HFF-Myc (cell line): ENCODE measurements at places on chromosomes 6 and 20.

DNA sequence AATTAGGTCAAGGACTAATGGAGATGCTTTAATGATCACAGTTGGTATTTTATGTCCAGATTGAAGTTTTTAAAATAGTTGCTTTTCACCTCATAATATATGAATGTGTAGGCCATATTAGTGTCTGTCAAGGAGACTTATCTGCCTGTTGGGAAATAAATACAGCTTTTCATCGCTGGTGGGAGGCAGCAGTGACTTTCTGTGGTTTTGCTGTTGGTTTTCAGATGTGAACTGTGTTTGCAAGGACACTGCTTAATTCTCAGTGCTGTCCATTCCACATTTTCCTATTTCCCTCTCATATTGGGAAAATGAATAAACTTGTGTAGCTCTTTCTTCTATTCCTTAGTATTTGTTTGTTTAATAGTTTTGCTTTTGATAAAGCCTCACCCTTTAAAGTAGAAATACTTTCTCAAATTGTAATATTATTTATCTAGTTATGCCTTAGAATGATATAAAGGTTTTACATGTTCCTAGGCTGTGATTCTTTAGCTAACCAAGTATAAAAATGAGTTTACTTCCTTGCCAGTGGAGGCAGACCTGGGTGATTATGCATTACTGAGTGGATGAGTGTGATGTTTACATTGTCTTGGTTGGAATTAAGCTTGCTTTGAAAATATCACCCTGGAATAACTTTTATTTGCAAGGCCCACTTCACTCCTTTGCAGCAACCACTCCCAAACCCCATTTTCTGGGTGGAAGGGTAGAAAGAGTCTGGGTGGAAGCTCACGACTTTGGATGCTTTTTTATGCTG lies 3.3 kb downstream of the PLCB4 start:
- no peak for DNase-seq

DNA sequence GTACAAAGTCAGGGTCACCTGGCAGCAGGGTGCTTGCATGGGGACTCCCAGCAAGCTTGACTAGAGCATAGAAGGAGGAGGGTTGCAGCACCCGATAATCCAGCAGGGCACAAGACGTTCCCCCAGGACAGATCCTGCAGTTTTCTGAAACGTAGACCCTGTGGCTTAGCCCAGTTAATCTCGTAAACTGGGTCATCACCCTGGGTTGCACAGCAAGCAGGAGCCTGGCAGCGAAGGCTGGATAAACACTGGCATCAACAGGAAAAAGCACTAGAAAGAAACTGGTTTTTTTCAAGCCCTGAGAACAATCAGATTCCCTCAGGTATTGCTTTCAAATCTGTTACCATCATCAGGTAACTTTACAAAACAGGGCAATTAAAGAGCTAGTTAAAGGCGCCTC lies 92.6 kb downstream of the PDE7B start:
- DNase-seq: no peak

DNA sequence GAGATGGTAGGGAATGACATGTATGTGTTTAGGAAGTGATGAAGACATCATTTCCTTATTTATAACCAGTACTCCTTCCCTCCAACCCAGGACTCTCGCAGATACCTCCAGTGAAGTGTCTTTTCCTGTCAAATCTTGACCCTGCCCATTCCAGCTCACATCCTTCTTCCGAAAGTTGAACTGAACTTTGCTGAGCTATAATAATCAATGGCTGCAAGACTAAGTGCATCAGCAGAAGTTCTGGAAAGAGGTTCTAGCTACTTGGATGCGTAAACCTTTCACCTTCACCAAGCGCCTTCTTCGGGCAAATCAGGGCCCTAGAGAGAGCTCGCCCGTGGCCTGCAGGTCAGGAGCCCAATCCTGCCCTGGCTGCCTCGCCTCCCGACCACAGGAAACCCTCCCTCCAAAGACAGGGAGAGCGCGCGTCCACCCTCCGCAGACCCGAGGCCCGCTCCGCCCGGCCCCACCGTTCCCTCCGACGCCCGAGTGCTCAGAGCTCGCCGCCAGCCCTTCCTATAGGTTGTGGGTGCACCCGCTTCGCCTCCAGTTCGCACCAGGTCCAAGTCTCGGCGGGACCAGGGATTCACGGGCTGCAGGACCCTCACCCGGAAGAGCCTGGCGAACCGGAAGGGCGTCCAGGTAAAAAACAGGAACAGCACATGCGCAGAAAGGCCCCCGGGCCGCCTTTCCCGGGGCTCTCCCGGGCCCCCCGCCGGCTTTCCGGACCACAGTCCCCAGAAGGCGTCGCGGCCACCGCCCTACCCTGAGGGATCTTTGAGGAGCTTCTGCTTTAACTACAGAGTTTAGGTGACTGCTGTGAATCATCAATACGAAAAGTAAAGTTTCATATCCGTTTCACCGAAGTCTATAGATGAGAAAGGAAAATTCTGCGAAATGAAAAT lies at the start of gene ZNF334:
Gene ZNF334, minus strand, starts transcription at position 617 of the 902 bp plus-strand sequence. CDS start 1,457 bp downstream, outside the sequence.
- no peak for DNase-seq

DNA sequence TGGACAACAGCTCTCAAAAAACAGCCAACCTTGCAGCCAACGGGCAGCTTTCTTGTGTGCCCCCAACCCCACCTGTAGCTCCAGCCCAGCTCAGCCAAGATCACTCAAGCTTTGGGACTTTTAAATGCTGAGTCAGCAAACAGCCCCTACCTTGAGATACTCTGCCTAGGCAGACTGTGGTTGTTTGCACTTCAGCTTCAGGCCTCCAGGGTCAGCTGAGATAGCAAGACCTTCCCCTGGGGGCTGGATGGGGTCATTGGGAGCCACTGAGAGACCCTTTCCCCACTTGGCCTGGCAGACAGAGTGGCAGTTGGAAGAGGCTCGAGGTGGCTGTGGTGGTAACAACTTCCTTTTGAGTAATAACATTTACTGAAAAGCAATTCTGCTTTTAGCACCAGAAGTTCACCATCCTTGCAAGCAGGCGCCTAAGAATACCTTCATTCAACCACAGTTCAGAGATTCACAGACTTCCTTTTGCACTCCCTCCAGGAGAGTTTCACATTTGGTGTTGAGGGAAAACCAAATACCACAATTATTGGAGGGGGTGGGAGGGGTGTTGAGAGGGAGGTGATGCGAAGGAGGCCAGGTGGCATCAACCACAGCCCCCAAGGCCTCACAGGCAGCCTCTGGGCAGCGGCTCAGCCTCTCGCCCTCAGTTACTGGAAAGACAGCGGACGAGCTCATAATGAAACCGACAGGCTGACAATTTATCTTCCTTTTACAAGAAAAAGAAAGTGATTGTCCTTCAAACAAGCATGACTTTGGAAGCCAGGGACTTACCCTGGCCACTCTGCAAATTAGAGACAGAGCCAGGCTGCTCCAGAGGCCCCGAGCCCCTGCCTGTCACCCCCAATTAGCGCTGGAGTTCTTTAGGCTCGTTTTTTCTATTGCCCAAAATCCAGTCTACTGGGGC lies 148.1 kb downstream of the CEBPB start:
- no peak for DNase-seq

DNA sequence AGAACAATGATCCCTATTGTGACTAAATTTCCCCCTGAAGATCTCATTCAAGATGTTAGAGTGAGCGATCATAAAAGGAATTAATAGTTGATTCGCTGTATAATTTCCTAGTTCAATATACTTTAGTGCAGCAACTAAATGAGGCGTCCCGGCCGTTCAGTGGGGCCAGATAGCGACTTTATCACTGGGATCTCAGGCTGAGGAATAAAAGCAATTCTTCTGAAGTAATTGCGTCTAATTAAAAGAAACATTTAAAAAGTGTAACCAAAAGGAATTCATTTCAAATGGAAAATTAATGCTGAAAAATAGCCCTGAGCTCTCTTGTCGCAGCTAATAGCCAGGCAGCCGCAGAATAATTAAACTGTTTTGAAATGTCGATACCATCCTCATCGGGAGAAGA lies 82.2 kb upstream of the TOP1 start:
- DNase-seq: no peak

- no peak for DNase-seq
Measured at GRCh38 chr20:49796600-49797343, 15.9 kb upstream of the SLC9A8 start.

- no peak for DNase-seq
Measured at GRCh38 chr20:59923514-59923913, 9.9 kb downstream of the SYCP2 start.

DNA sequence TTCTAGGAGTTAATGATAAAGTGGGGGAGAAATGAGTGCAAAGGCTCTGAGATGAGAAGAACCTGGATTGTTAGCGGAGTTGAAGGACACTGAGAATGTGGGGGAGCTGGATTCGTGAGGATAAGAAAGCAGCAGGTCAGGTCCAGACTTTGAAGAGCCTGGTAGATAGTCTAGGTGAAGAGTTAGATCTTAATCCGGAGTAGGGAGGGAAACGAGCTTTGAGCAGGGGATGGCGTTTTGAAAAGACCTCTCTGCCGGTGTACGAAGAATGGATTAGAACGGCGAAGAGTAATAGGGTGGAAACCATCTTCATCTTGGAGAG lies 487 bp upstream of the PHF20 start:
- no peak for DNase-seq

DNA sequence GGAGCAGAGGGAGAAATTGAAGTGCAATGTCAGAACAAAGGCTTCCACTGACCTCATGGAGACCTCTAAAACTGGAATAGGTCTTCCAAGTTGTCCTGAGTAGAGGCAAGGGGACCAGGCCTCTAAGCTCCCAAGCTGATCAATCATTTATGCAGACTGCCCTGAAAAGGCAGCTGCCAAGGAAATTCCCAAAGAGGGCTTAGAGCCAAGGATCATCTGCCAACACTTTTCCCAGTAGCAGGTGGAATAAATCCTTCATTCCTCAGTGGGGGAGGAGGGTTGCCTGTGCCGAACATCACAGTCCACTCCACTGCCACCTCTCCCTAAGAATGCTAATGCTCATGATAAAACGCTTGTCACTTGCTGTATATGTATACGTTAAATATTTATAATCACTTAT lies 29.3 kb upstream of the RALY start:
- no peak for DNase-seq

DNA sequence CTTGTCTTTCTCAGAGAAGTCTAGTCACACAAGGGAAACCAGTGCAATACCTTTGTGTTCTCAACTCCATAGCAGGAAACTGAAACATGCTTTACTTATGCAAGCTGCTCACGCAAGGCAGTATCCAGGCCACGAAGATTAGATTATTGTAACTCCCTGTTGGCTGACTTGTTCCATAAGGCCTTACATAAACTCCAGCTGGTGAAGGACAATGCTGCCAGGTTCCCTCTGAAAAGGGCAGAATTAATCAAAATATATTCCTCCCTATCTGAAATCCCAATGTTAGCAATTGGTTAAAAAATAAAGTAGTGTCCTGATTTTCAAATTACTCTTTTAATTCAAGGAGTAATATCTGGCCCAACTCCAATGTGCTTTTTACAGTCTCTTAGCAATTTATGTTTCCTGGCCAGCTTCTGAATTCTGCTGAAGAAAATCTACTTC lies 966.6 kb downstream of the HACE1 start:
- DNase-seq: no peak

DNA sequence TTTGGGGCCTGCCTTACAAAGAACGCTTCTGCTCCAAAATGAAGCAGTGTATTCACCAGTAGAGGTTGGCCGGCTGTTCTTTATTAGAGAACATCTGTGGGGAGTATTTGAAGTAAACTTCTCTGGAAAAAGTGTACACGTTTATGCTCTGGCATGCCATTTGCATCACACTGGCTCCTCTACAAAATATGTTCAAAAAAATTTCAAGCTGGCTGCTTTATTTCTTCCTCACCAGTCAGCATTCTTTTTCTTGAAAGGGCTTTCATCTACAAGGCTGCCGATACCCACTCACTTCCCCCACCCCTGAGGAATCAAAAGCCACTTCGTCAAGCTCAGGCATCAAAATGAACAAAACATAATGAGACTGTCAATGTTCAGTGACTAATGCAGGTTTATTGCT lies 294.1 kb downstream of the TFAP2B start:
- DNase-seq: no peak

- DNase-seq: no peak
Measured at GRCh38 chr6:156994215-156995076, 217.3 kb downstream of the ARID1B start.

GRCh38 chr6:30149858-30150550 lies 11.0 kb downstream of the TRIM10 start:
- no peak for DNase-seq

GRCh38 chr6:501891-502601 lies 110.5 kb downstream of the IRF4 start:
- no peak for DNase-seq

GRCh38 chr6:19976411-19977129 lies 139.4 kb downstream of the ID4 start:
- no peak for DNase-seq

GRCh38 chr6:36969240-36969691 lies 14.7 kb downstream of the PI16 start:
- DNase-seq: no peak

DNA sequence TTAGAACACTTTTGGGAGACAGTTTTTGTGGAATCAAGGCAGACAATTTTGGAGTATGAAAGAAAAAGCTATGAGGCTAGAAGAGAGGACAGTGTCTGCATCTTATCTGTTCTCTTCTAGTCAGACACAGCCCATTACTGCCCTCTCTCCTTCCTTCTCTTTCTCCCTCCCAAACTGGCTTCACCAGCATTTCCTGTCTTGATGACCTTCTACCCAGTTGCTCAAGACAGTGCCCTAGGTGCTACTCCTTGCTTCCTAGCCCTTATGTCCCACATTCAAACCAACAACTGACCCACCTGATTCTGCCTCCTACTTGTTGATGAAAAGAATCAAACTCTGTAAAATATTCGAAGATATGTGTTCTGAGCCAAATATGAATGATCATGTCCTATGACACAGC lies 116.4 kb upstream of the RIPOR2 start:
- no peak for DNase-seq

DNA sequence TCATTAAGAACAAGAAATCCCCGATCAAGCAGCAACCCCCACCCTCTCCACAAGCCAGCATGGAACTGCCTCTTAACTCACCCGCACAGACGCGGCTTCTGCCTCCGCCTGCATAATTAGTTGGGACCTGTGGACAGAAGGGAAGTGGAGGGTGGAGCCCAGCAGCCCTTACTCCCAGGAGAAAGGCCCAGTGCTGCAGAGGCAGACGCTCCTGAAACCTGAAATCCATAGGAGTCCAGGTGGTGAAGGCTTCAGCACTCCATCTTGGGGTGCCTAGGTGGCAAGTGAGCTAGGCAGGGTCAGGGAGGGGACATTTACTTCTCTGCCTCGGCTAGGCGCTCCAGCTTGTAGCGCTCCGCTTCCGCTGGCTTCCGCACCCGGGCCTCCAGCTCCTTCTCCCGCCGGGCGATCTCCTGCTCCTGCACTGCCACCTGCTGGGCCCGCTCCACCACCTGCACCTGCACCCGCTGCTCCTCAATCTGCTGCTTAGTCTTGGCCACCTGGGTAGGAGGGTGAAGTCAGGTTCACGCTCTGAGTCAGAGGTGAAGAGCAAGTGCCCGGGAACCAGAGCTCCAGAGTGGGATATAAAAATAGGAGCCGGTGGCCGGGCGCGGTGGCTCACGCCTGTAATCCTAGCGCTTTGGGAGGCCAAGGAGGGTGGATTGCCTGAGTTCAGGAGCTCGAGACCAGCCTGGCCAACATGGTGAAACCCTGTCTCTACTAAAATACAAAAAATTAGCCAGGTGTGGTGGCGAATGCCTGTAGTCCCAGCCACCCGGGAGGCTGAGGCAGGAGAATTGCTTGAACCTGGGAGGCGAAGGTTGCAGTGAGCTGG lies 10.7 kb downstream of the TUBB start:
- no peak for DNase-seq

- DNase-seq: no peak
Measured at GRCh38 chr6:163516908-163517307, 102.4 kb downstream of the QKI start.

GRCh38 chr6:167347226-167347625 lies 22.3 kb downstream of the TTLL2 start:
- no peak for DNase-seq
